NCI-H526 treated with DMSO at 0.1 percent for 48 hours (cell line): ENCODE measurements at places on chromosomes 11 and 22.

GRCh38 chr11:115659061-115659963 lies 155.1 kb upstream of the CADM1 start:
- peak; percentile 40 for DNase-seq

DNA sequence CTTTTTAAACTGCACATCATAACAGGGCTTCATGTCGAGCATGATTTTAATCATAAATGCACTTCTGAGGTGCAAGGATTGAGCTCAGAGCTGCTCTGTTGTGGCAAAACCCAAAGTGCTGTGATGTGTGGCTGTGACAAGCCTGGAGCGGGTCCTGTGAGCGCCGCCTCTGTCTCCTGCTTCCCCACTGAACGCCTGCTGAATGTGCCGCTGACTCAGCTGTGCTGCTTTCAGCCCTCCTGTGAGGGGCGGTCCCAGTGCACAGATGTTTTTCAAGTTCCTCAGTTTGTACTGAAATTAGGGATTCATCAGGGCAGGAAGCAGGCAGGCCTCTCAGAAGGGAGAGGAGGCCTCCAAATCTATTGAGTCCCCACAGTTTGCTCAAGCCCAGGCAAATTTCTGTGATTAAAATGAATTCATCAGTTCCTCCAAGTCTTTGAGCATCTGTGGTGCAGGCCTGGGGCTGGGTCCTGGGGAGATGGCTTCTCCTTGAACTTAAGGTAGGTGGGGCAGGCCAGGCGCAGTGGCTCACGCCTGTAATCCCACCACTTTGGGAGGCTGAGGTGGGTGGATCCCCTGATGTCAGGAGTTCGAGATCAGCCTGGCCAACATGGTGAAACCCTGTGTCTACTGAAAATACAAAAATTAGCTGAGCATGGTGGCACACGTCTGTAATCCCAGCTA lies 3.0 kb upstream of the GTSE1 start:
- DNase-seq: peak; percentile 13

GRCh38 chr11:77515483-77515882 lies 41.6 kb upstream of the PAK1 start:
- no peak for DNase-seq

- no peak for DNase-seq
Measured at GRCh38 chr11:8261921-8262551, 1.6 kb downstream of the LMO1 start.

- DNase-seq: no peak
Measured at GRCh38 chr11:65718531-65718930, 2.1 kb downstream of the RNASEH2C start.

DNA sequence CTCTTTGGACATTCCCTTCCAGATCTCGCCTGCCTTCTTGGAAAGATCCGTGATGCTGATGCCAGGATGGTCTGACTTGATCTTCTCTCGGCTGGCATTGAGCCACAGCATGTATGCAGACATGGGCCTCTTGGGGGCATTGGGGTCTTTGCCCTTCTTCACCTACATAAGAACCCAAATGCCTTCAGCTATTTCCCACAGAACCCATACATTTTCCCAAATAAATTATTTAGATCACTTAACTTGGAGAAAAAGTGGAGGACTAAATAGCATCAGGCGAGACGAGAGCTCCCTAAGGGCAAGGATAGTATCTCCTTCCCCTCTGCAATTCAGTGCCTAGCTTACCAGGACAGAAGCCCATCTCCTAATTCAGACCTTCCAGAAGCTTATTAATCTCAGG lies 3.0 kb upstream of the TNKS1BP1 start:
- DNase-seq: no peak

DNA sequence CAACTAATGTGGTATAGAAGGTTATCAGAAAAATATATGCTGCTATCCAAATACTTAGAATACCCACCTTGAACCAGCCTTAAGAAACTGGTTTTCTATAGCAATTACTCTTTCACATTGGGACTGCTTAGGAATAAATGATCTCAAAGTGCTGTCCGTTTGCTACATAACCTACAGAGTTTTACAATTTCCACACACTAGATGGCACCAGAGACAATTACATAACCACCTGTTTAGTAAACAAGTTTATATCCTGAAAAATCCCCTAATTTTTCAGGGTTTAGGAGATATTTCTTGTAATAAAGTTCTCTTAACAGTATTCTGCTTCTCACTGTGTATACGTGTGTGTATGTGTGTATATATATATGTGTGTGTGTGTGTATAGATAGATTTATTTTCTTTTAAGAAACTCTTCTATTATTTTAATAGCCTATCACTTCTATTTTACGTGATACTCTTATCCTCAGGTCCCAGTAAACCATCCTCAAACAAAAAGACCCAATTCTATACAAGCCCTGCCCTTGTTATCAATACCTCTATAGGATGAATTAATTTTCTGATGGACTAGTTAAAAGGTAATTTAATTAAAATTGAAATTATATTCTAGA lies 6.7 kb upstream of the OR5I1 start:
- DNase-seq: peak; percentile 25

- DNase-seq: no peak
Measured at GRCh38 chr11:96193745-96194443, 149.1 kb downstream of the MAML2 start.

GRCh38 chr11:75635066-75635862 lies 33.6 kb downstream of the MAP6 start:
- no peak for DNase-seq

DNA sequence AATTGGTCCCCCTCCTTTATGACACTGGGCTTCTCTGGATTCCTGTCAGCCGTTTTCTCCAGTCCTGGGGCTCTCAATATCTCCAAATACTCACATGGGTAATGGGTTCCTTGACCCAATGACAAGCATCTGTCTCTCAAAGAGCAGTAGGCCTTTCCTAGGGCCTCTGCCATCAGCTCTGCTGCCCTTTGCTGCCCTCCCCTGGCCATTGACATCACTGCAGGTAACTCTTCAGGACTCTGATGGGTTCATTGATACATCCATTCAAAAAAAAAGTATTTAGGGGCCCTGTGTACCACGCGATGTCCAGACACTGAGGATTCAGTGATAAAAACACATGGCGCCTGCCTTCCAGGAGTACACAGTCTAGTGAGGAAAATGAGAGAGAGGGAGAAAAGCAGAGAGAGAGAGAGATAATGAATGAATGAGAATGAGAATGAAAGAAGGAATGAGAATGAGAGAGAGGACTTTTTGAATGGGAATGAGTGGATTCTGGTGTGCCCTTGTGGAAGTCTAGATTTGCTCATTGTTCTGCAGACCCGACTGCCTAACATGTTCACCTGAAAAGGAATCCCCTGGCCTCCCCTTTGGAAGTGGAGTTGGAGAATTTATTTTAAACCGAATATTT lies 42.6 kb upstream of the OLFML1 start:
- DNase-seq: peak; percentile 21

GRCh38 chr22:19641983-19642451 lies 72.3 kb upstream of the SEPTIN5 start:
- no peak for DNase-seq

DNA sequence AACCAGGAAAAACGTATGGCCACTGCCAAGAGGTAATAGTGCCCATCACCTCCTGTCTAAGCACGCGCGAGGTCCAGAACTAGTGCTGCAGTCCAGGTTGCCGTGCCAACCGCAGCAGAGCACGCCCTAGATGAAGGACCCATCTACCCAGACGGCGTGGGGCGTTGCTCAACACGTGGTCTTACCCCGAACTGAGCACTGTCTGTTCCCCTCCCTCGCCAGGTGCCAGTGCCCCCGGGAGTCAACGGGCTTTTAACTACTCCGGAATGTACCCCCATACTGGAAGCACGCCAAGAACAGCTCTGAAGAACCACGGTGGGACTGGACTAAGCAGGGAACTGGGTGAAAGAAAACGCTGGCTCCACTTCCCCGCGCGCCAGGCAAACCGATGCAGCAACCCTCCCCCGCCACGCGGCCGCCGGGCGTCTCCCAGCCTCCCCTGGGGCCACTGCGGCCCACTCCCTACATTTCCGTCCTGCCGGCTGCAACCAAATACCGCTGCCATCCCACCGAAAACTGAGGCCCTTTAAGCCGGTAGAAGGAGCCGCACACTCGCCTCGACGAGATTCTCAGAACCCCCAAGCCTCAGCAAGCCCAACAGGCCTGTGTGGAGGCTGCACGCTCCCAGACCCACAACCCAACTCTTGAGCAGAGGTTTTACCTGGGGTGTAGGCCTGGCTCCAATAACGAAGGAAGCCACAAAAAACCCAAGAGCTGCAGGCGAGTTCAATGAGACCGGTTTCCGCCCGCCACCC lies at the start of gene HSPA8:
HSPA8 (minus strand) TSS at position 734 of the 755 bp plus-strand sequence. CDS start 812 bp downstream, outside the sequence.
- DNase-seq: peak; percentile 81
